ENCODE measurements at places on chromosomes 3 and 15.

GRCh38 chr15:80559320-80559693 is 135.8 kb upstream of the ABHD17C start:
- DNase-seq = no peak

- no peak for DNase-seq
These were observed 188.4 kb upstream of the WNT5A start for GRCh38 chr3:55675478-55675877.

GRCh38 chr3:37457378-37458065 is 283.1 kb upstream of the LRRFIP2 start:
- no peak for DNase-seq

GRCh38 chr3:62843508-62843907 is 31.7 kb downstream of the CADPS start:
- DNase-seq = no peak

- DNase-seq = no peak
These were observed 35.2 kb downstream of the MYZAP start for GRCh38 chr15:57626713-57627440.

- no peak for DNase-seq
These were observed 51.0 kb downstream of the EDEM1 start for GRCh38 chr3:5238545-5238944.

- DNase-seq = no peak
These were observed 13.3 kb downstream of the CHST13 start for GRCh38 chr3:126537116-126537729.

- DNase-seq = no peak
These were observed 120.7 kb downstream of the ANP32A start for GRCh38 chr15:68699881-68700454.

DNA sequence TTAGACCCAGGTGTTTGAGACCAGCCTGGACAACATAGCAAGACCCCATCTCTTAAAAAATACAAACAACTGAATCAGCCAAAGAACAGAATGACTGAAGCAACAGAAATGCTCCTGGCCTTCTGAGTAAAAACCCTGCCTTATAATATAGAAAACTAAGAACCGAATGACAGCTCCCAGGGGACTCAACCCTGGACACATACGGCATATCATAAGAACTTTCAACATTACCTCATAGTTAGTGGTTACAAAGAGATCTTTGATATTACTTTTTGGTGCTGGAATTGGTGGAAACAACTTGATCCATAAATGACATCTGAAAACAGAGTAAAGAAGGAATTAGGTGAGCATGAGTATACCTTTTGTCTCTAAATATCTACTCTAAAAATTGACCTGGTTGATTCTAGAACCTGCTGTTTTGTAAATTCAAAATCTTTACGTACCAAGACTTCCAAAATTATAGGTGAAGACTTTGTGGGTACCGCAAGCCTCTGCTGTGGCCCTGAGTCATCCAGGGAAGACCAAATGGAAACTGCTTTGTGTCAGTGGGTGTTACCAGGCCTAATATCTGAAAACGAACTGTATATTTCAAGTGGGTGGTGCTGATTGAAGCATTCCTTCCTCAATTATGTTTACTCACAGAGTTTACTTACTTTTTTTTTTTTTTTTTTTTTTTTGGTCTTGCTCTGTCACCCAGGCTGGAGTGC is 35.5 kb downstream of the IL5RA start:
- no peak for DNase-seq

- no peak for DNase-seq
These were observed 66.1 kb upstream of the DLG1 start for GRCh38 chr3:197364410-197365071.

DNA sequence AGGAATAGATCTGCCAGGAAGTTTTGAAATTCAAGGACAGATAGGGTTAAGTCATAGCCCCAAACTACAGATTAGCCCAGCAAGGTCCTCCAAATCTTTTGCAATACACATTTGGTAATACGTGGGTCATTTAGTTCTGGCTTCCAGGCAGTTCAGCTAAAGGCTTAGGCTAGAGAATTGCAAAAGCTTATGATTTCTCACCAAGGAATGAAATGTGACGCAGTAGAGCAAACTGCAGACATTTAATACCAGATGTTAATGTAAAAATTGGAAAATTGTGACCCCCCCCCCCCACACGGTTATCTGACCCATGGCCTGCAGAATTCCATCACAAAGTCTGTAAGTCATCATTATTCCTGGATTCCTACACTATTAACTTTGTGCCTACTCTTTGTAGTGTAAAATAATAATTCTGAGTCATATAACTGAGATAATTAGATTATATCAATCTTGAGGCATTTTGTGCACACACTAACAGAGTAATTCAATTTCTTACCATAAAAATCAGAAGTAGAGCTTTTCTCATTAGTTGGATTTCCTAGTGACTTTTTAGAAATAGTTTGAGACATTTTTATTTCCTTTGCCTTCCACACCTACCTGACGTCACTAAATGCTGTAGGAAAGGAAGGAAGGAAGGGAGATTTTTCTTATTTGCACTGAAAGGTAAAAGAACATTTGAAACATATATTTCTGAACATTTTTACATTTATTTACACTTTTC is 235.2 kb downstream of the DTWD1 start:
- DNase-seq = no peak

DNA sequence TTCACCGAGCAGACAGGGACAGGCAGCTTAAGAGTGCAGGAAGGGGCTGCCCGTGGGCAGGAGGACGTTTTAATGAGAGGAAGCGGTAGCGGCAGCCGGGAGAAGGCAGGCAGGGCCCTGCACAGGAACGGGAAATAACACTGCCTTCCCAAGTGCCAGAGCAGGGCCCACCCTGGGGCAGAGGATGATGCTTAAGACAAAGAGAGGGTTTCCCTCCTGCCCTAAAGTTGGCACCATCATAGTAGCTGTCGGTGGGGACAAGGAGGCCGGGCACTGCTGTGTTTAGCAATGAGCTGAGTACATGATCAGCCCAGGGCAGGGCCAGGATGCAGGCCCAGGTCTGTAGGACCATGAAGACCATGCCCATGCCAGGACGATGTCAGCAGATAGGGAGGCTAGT is 21.7 kb downstream of the PRR20G start:
- no peak for DNase-seq
